ENCODE measurements at places on chromosomes 16 and 17.

DNA sequence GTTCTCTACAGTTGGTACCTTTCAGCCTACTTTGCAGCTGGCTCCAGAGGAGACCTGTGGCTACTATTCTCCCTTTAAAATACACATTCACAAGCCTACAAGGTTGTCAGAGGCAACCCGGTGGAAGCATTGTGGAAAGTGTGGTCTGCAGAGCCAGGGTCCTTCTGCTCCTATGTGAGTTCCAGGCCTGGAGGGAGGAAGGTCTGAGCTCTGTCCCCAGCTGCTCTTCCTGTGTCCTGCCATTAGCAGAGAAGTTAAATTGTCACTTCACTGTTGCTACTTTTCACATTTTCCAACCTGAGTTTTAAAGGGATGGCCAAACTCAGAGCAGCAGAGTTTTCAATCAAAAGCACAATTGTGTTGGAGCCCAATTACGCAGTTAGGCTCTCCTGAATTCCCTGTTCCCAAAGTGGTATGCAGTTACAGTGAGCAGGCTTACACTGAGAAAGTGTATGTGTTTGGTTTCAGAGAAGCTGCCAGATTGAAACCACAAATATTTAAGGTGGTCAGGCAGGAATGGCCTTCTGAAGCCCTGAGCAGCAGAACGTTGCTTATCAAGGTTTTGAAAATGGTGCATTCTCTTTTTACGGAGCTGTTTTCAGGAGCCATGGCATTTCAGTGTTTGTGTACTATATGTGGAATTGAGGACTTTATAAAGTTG, 25.0 kb downstream of the MAP3K3 start:
- no peak for DNase-seq

DNA sequence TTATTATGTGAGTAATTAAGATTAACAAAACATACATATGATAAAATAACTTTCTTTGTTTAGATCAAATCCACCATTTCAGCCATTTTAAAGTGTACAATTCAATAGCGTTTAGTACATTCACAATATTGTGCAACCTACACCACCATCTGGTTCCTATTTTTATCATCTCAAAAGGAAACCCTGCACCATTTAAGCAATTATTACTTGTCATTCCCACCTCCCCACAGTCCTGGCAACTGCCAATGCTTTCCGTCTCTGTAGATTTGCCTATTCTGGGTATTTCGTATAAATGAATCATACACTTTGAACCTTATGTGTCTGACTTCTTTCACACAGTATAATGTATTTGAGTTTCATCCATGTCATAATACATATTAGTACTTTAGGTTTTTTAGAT, 162.5 kb upstream of the CNTNAP4 start:
- no peak for DNase-seq

GRCh38 chr17:42886283-42887176, 14.1 kb upstream of the G6PC1 start:
- no peak for DNase-seq

DNA sequence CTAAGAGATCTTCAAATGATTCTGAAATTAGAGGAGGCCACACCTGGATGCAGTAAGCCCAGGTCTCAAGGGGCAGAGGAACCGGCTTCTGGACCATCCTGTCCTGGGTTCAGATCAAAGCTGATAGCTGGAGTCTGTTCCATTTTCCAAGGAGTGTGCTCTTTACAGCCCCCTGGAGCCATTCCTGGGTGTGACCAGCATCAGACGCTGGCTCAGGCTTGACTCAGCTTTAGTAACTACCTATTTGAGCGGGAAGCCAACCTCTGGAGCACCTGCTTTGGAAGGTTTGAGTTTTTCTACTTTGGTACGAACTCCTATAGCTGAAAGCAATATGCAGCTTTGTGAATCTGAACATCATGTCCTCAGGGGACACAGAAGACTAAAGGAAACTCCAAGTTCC, 12.9 kb upstream of the BBS2 start:
- no peak for DNase-seq

GRCh38 chr16:69083306-69083941, 22.0 kb upstream of the HAS3 start:
- DNase-seq, result no peak

GRCh38 chr16:73037845-73038570, 9.9 kb downstream of the ZFHX3 start:
- DNase-seq, result no peak

GRCh38 chr16:55248058-55248457, 75.9 kb upstream of the IRX6 start:
- DNase-seq, result no peak

DNA sequence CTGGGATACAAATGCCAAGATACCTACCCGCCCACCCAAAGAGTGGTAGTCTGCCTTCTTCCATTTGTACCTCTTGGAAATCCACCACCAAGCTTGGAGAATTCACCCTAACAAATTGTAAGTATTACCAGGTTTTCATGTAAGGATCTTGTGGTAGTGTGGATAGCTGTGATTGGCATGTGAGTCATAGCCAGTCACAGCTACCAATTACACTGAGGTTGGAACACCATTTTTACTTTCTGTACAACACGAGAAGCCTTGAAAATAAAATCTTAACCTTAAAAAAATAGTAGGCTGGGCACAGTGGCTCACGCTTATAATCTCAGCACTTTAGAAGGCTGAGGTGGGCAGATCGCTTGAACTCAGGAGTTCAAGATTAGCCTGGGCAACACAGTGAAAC, 18.5 kb upstream of the SLC35G3 start:
- DNase-seq, result no peak

- peak; percentile 66 for DNase-seq
Observed at GRCh38 chr17:74274060-74274708, at the start of gene DNAI2. Gene DNAI2 (plus strand): TSS chr17:74274234. CDS start chr17:74281818, 7,584 bp downstream.

DNA sequence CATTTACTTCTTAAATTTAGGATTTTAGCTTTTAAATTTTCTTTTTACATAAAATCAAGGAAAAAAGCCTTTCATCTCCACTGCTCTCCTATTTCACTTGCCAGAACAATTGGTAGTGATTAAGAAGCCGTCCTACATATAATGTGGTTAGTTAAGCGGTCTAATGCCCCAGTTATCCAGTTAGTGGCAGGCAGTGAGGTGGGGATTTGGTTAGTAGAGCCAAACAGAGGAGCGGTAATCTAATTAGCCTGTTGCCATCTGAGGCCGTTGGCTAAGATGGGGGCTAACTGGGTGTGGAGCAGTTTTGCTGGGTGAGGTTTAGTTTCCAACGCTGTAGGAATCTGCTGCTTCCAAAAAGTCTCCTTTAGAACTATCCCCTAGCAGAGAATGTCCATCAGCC, 22.4 kb downstream of the SNX11 start:
- DNase-seq, result no peak

- peak; percentile 91 for DNase-seq
Observed at GRCh38 chr17:42980274-42980765, at the start of gene RUNDC1. Gene RUNDC1 (plus strand): TSS chr17:42980565. CDS start chr17:42980577, 12 bp downstream.

GRCh38 chr17:38341035-38341721, 2.6 kb downstream of the GPR179 start:
- DNase-seq, result peak; percentile 55

- no peak for DNase-seq
Observed at GRCh38 chr17:73347351-73347750, 35.5 kb upstream of the CDC42EP4 start.

DNA sequence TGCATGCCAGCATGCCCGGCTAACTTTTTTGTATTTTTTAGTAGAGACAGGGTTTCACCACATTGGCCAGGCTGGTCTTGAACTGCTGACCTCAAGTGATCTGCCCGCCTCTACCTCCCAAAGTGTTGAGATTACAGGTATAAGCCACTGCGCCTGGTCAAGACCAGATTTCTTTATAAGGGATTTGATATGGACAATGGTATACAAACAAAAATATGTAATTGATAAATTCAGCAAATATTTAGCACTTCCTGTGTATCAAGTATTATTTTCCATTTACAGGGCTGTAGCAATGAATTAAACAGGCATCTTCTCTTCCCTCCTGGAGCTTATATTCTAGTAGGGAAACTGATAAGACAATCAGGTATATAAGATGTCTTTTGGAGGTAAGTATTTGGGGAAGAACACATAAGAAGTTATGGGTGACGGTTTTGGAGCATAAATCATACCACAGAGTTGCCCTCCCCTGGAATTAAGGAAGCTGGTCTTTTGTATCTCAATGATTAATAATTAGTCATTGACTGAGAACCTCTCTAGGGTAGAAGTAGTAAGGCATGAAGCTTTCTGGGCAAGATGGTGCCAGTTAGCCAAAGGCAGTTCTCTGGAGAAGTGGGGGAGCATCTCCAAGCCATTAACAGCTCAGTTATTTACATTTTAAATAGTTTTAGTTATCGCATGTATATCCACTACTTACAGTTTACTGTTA, 35.8 kb downstream of the TANC2 start:
- DNase-seq, result no peak

DNA sequence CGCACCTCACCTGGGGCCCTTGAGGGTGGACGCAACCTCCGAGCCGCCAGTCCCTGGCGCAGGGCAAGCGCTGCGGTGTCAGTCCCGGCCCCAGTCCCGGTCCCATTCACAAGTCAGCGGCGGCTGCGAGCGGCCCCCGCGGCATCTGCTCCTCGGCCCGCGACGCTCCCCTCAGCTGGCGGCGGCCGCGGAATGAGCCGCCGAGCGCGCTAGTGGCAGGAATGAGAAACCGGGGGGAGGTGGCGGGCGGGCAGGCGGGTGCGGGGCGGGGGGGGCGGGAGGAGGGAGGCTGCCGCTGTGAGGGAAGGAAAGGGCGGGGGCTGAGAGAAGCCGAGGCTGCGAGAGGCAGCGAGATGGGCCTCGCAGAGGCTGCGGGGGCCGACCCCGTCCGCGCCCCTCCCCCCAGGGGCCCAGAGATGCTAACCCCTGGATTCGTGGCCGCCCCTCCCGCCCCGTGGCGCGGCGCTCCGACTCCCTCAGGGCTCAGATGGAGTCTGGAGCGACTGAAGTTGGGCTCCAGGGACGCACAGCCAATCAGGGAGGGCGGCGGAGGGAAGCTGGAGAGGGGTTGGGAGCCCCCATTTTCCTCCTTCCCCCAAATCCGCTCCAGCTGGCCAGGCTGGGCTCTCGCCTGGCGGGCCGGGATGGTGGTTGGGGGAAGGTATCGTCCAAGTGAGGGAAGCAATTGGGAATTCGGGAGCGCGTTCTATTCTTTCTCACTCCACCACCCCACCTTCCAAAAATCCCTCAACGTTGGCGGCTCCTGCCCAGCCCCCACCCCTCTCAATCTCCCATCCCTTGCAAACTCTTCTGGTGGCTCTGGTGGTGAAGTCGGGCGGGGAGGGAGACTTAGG, at the start of gene CDH11:
Gene CDH11, minus strand, starts transcription at position 194 of the 854 bp plus-strand sequence. CDS start 117,194 bp downstream, outside the sequence.
- DNase-seq, result no peak

GRCh38 chr16:9348912-9349311, 257.5 kb downstream of the HAPSTR1 start:
- no peak for DNase-seq

DNA sequence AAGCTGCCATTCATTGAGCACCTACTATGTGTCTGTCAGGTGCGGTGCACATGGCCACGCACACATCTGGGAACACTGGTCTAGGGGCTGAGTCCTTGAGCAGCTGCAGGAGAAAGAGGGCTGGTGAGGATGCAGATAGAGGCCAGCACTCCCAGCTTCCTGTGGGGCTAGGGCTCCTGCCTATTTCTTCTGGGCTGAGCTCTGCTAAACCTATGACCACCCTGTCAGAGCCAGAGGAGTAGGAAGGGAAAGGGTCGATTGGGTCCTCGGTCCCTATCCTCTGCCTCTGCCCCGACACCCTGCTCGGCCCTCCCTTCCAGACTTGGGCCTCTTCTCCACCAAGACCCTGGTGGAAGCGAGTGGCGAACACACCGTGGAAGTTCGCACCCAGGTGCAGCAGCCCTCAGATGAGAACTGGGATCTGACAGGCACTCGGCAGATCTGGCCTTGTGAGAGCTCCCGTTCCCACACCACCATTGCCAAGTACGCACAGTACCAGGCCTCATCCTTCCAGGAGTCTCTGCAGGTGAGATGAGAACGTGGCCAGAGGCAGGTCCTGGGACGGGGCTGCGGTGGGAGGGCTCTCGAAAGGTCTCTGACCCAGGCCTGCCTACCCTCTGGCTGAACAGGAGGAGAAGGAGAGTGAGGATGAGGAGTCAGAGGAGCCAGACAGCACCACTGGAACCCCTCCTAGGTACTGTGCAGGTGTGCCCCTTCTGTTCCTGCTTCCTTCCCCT, 4.0 kb upstream of the TMEM88 start:
- no peak for DNase-seq

DNA sequence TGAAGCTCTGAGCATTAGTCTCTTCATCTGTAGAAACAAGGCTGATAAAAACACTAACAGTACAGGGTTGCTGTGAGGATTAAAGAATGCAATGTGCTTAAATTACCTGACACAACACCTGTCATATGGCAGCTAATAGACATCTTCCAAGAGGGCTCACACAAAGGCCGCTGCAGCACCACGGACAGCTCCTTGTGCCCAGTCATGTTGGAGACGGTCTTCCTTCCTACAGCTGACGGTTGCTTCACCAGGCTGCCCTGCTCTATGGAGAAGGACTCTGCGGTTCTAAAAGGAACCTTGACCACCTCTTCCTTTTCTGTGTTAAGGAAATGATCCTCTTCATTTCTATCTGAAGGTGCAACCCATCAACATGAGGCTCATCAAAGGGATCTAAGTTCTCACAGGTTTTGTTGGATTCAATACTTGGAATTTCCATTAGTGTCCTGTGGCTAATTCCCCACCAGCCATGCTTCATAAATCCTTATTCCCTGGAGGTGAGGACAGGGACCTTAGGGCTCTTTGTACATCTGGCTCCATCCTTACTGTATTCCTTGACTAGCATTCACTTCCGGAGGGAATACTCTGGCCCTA, 138.9 kb upstream of the CES5A start:
- no peak for DNase-seq

GRCh38 chr17:67253384-67253783, 8.4 kb upstream of the HELZ start:
- no peak for DNase-seq

GRCh38 chr17:32546031-32546444, 59.2 kb downstream of the CDK5R1 start:
- DNase-seq, result no peak

GRCh38 chr16:65372171-65372570, 250.3 kb upstream of the CDH11 start:
- no peak for DNase-seq

All from NCI-H187 (cell line).